Skin of body (tissue), 3 donors: ENCODE measurements at places on chromosomes 2 and 18.

DNA sequence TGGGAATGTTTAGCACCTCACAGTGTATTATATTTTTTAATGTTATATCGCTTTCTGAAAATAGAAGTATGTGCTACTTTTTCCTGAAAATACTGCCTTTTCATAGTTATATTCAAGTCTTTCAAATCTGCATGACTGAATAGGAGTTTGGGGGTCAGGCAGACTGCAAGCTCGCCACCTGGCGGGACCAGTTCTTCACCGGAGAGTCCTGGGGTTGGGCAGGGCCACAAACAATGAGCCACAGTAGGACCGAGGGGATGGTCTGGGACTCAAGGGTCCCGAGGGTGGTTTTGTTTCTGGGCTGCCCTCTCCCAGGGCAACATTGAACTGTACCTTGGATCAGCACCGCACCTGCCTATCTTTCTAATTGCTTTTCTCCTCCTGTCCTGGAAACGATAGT, 70.6 kb downstream of the VWA3B start:
- DNase-seq, result no peak

GRCh38 chr18:23712445-23712844, 23.2 kb downstream of the LAMA3 start:
- DNase-seq, result no peak

DNA sequence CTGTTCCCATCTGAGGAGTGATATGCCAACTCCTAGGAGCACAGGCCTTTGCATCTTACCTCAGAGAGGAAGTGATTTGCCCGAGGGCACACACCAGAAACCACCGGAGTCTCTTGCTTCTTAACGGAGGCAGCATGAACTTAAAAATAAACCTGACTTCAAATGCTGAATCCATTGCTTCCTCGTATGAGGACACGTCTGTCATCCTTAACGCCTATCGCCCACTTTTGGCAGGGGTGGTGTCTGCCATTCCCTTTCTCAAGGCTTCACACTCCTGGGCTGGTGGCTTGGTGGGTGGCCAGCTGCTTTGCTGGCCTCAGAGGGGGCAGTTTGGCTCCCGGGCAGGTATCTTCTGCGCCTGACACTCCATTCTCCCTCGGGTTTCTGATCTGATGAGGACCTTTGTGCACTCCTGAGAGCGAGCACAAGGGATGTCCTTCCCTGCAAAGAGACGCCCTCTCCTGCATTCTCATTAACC, 1.1 kb upstream of the PREB start:
- DNase-seq, result no peak

DNA sequence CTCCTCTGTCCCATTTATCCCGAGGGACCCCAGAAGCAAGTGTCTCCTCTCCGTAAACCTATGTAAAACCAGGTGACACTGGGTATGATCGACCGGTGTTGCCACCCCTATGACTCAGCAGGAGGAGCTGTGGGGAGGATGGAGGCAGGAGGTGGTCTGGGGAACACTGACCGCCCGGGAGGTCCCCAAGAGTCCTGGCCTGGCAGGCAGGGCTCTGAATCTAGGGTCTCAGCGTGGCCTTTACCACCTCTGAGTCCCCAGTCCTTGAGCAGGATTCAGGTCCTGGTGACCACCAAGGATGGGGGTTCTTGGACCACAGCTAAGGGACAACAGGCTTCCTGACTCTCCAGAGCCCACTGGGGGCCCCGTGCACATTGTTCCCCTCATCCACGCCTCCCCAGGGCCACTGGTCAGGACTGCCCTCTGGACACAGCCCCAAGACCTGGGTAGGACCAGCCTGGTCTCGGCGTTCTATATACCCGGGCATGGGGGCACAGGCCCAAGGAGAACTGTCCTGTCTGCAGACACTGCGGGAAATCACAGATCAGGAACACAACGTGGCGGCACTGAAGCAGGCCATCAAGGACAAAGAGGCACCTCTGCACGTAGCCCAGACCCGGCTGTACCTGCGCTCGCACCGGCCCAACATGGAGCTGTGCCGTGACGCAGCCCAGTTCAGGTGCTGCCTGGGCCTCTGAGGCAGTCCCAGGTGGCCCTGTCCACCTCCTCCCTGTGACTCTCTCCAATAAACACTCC, 4.0 kb downstream of the TEKT4 start:
- no peak for DNase-seq

- no peak for DNase-seq
Observed at GRCh38 chr2:118849226-118850167, 2.0 kb upstream of the EN1 start.

- DNase-seq, result no peak
Observed at GRCh38 chr2:203992509-203992908, 55.9 kb downstream of the ICOS start.

DNA sequence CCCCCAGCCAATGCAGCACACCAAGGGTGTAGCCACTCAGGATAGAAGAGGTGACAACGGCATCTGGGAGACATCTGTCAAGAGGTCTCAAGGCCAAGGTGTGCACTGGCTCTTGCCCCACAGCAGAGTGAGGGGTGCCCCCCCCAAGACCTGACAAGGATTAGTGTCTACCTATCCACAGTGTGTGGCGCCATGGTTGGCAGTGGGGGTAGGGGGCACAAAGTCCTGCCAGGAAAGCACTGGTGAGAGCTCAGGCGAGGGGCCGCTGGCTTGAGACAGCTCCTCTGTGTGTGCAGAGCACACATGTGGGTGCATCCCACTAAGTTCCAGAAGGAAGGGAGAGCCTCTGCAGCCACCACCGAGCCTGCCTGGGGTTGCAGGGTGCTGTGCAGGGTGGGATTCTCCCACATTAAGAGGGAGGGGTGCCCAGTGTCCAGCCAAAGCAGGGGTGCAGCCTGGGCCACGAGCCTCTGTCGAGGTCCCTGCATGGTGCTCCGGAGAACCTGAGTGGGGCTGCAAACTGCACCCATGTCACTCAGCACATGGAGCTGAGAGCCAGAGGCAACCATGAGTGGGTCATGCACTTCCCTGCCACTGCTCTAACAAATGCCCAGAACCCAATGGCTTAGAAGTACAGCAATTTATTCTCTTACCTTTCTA, 311.2 kb upstream of the HDAC4 start:
- no peak for DNase-seq

DNA sequence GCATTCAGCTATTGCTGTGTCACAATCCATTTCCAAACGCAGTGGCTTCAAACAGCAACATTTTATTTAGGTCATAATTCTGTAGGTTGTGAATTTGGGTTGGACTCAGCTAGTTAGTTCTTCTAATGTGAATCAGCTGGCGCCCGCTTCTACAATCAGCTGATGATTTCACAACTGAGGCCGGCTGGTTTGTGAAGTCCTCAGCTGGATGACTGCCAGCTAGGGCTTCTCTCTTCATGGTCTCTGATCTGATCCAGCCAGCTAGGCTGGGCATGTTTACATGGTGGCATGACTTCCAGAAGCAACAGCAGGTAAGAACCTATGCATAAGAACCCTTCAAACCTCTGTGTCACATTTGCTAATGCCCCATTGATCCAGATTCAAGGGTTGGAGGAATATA, 172.0 kb downstream of the SLC4A10 start:
- DNase-seq, result no peak

- DNase-seq, result no peak
Observed at GRCh38 chr2:179021258-179021657, 28.7 kb downstream of the CCDC141 start.

- DNase-seq, result no peak
Observed at GRCh38 chr2:15262792-15263191, 298.3 kb downstream of the NBAS start.

- no peak for DNase-seq
Observed at GRCh38 chr2:160156100-160156499, 44.0 kb downstream of the ITGB6 start.

- peak; percentile 75 for DNase-seq
Observed at GRCh38 chr2:64751286-64752260, 97.9 kb upstream of the SERTAD2 start.

GRCh38 chr2:59173325-59173724, 932.2 kb upstream of the FANCL start:
- no peak for DNase-seq

- no peak for DNase-seq
Observed at GRCh38 chr18:45164551-45164950, 450.7 kb upstream of the SLC14A2 start.

DNA sequence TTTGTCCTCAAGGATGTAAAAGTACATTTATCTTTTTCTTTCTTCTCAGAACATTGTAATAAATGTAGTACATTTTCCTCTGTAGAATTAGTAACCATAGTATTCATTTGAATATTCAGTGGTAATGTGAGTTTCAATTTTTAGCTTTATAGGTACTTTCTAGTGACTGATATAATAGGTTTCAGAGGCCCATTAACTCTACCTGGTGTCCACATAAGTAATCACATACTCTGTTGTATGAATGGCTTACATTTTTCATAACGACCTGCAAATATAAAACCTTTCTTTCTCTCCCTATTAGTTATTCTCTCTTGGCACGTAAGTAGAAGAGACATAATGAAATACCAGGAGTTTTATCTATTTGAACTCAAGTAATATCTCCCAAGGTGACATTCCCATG, 1017.6 kb downstream of the DPP10 start:
- DNase-seq, result no peak

- DNase-seq, result no peak
Observed at GRCh38 chr18:40197711-40198110, 1757.3 kb upstream of the PIK3C3 start.

DNA sequence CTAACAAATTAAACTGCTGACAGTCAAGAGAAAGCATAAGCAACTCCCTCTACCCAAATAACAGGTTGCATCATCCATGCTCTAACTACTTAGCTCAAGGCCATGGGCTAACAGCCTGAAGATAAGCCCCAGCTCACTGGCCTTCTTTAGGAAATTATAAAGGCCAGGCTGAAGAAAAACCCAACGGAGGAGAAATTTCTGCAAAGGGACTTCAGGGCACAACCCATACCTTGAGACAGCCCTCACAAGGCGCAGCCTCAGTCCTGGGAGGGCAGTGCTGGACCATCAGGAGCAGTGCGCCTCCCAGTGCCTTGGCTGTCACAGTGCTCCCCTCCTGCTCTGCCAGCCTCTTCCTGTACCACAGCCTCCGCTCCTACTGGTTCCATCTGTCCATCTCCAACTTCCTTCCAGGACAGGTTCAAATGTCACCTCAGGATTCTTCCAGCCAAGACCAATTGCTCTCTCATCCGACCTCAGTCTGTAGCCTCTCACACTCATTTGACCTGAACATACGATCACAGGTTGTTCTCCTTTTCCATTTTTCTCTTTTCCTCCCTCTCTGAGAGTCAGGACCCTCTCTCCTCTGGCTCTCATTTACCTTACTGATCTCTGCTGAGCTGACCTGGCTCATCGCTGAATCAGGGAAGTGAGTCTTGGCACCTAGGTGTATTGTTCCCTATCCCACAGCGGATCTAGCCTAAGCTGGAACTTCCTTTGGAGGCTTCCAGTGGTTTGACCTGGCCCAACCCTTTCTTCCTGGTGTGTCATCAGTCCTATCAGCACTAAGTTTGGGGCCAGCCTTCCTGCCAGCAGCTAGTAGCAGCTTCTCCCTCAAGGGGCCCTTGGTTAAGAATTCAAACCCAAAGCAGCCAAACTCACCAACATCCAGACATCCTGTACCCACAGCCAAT, 1.9 kb downstream of the MCFD2 start:
- no peak for DNase-seq

- no peak for DNase-seq
Observed at GRCh38 chr2:170462433-170463205, 252.5 kb upstream of the SP5 start.

- DNase-seq, result no peak
Observed at GRCh38 chr18:12085136-12085535, 8.5 kb upstream of the ANKRD62 start.

DNA sequence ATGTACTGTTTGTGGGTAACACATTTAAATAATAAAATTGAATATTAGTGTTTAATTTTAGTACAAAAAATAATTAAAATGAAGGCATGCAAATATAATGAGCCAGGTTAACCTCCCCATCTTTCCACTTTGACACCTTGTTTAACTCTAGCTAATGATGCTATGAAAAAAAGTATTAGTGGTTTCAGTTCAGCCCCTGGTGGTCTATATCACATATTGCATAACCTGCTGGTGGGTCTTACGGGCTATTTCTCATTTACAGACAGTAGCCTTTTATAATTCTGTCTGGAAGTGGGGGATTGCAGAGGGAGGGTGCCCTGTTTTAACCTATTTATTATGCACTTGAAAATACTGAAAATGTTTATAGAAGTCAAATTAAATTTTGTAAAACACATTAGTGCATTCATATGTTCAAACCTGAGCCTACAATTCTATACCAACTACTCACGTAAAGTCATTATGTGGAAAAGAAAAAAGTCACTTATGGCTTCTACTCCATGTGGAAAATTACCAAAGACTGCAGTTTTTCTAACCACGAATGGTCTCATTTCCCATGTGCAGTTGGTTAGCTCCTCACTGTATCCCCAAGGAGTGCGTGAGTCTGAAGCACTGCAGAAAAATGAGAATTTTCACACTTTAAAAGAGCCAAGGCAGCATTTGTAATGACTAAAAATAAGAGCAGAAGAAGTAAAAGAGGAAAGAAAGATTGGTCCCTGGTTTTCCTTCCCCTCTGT, 381.0 kb downstream of the MTX2 start:
- peak; percentile 59 for DNase-seq

DNA sequence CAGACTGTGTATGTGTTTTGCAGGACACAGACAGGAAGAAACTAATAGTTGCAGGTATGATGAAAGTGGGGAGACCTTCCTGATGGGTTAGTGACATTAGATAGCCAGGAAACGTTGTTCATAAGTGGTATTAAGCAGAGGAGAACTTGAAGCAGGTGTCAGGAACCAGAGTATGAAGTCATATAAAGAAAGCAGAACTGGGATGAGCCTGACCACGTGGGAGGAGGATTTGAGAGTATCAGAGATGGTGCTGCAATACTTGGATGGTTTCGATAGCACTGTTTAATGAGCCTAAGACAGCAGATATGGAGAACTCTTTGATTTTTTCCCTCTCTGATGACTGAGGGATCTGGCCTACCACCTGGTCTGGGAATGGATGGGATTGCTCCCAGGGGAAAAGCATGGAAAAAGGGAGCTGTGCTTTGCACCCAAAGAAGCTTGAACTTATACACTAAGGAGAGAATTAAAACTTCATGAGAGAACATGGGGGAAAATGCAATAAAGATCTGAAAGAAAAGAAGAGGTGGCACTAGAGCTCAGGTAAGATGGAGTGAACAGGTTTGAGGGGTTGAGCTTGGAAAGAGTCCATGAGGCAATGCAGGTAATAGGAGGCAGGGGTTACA, 226.0 kb upstream of the LRRTM1 start:
- no peak for DNase-seq

DNA sequence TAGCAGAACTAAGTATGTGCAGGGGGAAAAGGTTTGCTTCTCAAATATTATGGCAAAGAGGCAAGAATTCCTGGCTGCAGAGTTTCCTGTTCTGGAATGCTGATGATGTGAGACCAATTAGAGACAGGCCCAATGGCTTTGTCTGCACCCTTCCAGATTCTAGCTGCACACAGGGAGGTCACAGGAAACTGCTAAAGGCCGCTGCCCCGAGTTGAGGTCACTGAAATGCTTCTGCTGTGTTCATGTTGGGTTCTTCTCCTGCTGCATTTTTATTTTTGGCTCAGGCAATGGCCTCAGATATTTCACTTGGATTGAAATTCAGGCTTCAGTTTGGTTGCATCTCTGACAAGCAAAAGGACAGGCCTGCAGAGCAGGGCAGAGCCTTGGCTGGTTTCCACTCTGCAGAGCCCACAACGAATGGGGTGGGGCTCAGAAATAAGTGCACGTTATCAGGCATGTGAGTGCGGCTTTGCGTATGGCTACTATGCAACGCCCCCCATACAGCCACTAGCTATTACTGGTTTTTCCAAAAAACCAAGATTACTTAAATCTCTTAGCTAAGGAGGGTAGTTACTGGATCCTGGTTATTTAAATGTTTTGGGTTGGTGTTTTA, 66.9 kb upstream of the FZD5 start:
- DNase-seq, result no peak

- DNase-seq, result no peak
Observed at GRCh38 chr2:176291809-176292283, 22.6 kb downstream of the MTX2 start.
